ENCODE measurements at places on chromosomes 4 and X.

- no peak for DNase-seq
Observed at GRCh38 chr4:104758574-104758973, 263.9 kb upstream of the CXXC4 start.

GRCh38 chrX:123340696-123341095 is 156.6 kb downstream of the GRIA3 start:
- DNase-seq = no peak

- DNase-seq = no peak
Observed at GRCh38 chrX:4182408-4182806, 469.0 kb upstream of the PRKX start.

DNA sequence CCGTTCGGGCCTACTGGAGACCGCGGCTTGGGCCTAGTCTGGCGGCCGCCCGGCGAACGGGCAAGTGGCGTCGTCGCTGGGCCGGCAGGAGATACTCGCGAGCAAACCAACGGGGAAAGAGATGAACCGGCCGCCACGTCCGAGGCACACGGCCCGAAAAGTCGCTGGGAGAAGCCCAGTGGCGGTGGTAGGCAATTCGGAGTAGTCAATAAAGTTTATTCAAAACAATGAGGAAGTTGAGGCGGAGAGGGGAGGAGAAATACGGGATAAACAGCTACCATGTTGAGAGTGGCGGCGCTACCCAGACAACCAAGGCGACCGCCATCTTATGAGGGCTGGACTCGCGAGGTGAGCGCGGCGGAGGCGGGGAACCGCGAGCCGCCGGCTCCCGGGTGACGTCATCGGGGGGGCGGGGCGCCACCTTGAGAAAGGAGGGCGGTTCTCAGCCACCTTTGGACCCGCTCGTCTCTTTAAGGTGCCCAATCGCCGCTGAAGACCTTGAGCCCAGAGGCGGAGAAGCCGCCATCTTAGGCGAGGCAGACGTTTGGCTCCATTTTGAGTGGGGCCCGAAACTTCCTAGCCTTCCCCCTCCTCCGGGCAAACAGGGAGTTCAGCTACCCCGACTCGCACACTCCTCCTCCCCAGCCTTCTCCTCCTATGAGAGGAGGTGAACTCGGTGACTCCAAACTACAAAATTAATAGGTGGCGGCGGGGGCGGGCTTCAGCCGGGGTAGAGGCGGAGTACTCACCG is at the start of gene PHF8:
Gene PHF8 (minus strand): TSS at position 348 of the 751 bp plus-strand sequence. CDS start 1,745 bp downstream, outside the sequence.
- DNase-seq = peak; percentile 88

DNA sequence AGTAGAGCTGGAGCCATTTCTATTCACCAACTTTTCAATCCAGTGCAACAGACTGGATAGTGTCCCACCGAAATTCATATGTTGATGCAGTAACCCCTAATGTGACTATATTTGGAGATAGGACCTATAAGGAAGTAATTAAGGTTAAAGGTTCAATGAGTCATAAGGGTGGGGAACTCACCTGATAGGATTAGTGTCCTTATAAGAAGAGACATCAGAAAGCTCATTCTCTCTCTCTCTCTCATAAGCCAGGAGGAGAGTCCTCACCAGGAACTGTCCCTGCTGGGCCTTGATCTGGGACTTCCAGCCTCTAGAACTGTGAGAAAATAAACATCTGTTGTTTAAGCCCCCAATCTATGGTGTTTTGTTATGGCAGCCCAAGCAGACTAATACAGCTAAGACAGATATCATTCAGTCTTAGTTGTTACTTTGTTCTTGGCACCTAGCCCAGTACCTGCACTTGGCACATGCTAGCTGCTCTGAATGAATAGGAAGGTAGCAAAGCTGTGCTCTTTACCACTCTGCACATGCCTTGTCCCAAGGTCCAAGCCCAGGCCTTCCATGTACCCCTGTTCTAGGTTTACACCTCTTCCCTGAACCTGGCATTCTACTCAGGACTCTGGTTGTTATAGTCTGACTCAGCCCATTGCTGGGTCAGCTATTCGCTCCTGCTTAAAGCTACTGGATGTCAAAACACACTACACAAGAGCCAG is 19.2 kb upstream of the BRS3 start:
- DNase-seq = no peak

GRCh38 chrX:106484233-106484632 is 127.5 kb upstream of the RADX start:
- no peak for DNase-seq

DNA sequence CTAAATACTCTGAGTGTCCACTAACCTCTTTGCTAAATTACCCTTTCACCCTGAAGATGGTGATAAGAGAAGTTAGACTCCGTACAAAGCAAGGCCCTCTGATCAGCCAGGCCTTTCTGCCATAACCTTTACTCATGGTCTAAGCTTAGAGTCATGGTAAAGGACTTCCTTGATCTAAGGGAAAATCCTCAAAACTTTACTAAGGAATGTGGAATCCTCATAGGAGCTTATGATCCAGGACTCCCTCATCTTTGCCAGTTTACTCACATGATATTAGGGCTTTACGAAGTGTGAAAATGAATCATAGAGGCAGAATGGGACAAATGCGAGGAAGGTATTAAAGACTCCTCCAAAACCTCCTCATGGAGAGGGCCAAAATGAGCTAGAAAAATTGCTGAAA is 7.9 kb upstream of the FAM13A start:
- DNase-seq = no peak

DNA sequence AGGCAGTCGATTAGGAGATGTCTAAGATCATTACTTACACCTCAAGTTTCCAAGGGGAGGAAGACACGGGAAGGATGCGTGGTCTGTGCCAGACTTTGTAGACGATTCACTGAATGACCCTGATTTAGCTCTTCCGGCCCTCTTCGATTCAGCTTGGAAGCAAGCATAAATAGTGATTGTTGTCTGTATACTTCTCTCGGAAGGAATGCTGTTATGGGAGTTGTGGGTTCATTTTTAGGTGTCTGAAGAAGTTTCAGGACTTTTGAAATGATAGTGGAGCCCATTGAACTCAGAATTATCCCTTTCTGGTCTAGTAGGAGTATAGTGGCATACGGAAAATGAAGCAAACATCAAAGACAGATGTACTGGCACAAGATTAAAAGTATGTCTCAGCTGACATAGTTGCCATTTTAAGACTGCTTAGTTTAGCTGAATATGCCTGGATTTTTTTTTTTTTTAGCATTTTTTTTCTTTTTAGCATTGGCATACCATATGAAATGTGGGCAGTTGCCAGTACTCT is 1.0 kb upstream of the ANKRD17 start:
- DNase-seq = no peak

DNA sequence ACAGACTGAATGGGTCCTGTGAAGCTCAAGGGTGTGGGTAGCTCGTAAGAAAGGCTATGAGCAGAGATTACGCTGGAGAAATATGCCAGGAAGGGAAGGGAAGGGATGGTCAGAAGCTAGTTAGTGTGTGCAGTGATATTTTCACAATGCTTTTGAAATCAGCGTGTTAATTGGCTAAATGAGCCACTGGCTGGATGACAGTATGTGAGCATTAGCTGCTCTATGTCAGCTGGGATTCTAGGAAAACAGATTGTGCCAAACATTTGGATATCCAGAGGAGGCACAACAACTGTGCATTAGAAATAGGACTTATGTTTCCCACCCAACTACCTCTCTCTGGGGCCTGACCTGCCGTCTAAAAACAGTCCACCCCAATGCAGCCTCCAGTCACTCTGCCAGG is 168.5 kb downstream of the DHRSX start:
- no peak for DNase-seq

GRCh38 chr4:78345237-78345636 is 206.3 kb upstream of the ANXA3 start:
- no peak for DNase-seq

DNA sequence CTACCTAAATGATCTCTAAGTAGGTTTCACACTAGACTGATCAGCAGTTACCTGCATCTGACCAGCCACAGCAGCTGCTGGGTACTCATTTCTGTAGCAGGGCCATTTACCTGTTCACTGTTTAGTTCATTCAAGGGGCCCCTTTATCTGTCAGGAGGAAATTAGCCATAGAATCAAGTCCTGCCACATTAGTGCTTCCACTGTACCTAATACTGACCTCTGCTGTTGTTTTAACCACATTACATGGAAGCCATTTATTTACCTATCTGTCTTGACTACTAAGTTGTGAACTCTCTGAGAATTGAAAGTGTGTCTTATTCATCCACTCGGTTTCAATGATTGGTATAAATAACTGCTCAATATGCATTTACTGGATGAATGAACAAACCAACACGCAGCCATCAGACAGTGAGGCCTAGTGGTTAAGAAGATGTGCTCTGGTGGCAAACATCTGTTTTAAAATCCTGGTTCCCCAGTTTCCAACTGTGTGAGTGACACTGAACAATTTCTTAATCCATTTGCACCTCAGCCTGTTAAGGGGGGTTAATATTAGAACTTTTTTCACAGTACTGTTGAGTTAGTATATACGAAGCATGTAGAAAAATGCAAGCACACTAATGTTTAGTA is 30.0 kb upstream of the ANXA5 start:
- DNase-seq = no peak

- no peak for DNase-seq
Observed at GRCh38 chrX:133402042-133402453, 13.2 kb downstream of the GPC4 start.

DNA sequence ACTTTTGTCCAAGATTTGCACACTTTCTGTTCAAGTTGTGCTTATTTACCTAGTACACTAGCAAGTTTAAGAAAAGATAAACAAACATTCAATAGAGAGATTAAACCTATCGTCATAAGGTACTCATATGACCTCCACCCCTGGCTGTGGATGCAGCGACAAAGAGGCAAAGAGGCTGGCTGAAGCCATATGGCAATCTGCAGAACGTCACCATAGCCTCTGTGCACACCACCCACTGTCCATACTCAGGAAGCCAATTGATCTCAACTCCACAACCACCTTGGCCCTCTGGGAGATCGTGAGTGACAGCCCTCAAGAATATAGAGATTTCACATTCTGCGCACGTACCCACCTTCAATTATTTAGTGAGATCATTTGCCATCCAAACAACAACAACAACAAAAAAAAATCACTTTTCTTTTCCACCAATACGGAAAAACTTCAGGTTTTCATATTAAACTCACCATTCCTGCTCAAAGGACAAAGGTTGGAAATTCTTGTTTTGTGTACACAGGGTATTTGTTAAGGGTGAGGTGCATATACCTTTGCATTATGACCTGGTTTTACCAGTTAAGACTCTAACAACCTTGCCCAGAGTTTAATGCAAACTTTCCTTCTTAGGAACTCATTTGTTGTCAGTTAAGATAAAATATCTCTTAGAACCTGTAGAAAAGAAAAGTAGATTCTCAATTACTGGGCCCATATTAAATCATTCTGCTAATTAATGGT is 243.0 kb upstream of the FSTL5 start:
- no peak for DNase-seq
